ENCODE measurements at places on chromosomes 7 and 10.
A peak's percentile ranks its signal among the peaks of the same experiment; 100 is the strongest.

DNA sequence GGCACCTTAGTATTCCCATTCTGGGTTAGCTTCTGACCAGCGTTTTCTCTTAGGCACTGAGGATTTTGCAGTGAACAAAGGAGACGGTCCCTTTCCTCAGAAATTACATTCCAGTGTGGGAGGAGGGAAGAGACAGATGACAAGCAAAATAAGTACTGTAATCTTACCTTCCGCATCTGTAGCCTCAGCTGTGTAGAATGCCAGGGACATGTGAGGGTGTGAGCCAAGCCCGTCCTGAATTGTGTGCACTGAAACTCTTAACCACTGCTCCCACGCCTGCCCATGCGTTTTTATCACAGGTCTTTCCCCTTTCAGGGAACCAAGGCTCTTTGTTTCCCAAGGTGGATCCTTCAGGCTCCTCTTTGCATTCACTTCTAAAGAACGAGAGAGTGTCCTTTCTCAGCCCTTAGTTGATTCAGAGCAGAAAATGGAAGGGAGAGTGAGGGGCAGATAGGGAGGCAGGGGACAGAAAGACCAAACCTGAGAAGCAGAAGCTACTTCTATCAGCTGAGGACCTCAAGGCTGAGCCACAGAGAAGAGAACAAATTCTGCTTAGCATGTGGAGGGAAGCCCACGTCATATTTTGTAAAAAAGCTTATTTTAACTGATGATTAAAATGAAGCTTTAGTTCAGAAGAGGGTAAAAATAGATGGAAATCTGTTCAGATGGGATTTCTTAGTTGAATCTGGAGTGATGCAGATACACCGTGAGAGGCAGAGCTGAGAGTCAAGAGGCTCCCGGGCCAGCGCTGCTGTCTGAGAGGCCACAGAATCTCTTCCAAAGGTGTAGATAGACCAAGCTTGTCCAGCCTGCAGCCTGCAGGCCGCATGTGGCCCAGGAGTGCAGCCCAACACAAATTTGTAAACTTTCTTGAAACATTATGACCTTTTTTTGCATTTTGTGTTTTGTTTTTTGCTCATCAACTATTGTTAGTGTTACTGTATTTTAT lies 122.5 kb downstream of the CCNY start:
- no peak for DNase-seq

DNA sequence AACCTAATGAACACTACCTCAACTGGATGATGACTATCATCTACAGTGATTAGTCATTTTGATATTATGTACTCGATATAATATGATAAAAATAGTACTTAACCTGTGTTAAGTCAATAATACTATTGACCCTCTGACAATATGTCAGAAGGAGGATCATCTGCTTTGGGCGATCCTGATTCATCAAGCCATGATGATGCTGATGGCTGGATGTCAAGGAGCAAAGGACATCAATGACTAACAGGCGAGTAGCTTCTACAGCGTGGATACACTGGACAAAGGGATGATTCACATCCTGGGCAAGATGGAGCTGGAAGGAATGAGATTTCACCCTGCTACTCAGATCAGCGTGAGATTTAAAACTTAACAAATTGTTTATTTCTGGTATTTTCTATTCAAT lies 94.4 kb upstream of the SKAP2 start:
- peak; percentile 29 for DNase-seq

GRCh38 chr7:101602082-101602481 lies 27.0 kb downstream of the MYL10 start:
- no peak for DNase-seq

DNA sequence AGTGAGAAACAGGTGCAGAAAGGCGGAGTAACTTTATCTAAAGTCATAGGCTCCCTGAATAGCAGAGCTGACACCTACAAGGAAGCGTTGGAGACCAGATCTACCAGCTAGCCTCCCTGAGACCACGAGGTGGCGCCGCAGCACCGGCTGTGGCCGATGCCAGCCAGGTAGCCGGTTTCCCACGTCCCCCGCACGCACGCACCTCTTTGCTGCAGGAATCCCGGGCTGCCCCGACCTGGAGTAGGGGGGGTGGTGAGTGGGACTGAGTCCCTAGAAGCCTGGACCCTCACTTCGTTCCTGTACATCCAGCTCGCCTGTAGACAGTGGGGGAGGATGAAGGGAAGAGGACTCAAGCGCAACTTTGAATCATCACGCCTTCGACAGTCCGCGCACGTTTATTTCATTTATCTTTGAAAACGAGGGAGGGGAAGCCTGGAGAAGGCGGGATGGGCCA lies 3.7 kb downstream of the ELOVL3 start:
- no peak for DNase-seq

DNA sequence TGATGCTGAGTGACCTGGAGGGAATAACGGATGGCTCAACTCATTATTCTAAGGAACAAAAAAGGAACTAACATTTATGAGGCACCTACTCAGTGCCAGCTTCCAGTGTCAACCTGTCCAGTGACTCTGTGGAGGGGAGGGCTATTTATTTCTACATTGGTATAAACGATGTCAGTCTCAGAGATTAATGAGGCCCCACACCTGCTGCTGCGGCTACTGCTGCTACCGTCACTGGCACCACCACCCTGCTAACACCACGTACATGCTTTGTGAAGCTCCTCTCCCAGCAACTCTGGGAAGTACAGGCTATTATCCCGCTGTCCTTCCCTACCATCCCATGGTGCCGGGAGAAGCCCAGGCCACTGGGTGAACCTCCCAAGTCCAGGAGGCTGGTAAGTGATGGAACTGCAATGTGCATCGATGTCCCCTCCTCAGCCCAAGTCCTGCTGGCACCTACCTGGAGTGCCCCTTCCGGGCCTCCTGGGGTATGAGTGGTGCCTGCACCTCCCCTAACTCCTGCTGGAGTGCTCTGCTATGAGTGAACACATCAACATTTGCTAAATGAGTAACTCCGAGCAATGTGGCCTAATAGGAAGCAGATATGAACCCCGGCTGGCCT lies 101.5 kb downstream of the ARHGAP22 start:
- no peak for DNase-seq

DNA sequence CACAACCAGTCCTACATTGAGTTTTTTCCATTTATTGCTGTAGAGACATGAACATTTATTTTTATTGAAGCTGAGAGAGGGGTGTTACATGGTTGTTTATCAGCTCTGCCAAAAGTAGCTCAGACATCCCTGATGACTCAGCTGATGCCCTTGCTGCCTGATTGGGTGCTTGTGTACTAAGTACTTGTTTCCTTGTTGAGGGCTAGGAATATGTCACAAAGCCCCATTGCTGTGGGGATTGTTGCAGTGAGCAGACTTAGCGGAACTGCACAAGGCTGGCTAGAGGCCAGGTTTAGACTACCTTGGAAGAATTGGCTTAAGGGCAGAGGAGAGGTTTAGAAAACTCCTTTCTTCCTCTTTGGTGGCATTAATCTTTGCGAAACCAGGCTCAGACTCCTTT lies 110.6 kb downstream of the AUTS2 start:
- DNase-seq: no peak

GRCh38 chr7:39609113-39609934 lies 14.0 kb upstream of the RALA start:
- DNase-seq: no peak

GRCh38 chr10:122827302-122827701 lies 18.4 kb downstream of the CUZD1 start:
- no peak for DNase-seq

DNA sequence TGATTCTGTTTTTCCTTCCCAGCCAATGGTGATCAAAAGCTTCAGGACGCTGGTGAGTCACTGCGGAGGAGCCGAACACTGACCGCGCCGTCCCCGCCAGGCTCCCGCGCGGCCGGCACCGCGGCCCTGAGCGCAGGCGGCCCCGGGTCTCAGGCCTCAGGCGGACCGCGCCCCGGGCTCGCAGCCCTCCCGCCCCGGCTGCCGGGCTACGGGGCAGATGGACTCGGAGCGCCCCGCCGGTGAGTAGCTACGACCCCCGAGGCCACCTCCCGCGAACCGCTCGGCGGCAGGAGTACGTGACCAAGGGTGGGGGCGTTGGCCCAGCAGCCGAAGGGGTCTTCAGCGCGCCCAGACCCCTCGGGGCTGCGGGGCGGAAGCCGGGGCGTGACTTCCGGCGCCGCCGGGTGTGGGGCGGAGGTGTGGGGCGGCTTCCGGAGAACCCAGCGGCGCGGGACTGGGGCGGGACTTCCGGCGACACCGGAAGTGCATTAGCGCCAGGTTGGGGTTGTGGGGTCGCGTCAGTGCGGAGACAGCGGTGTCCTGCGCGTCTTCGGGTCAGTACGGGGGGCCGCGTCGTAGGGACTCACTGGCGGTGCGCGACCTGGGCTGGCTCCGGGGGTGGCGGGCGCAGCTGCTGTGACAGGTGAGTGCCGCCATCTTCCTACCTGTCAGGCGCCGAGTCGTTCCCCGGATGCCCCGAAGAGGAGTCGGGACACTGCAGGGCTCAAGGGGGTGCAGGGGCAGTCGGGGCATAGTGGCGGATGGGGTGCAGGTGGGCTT lies at the start of gene WDR37:
Gene WDR37 (plus strand): TSS at position 60 of the 780 bp plus-strand sequence. CDS start 15,771 bp downstream, outside the sequence.
- DNase-seq: peak; percentile 56

DNA sequence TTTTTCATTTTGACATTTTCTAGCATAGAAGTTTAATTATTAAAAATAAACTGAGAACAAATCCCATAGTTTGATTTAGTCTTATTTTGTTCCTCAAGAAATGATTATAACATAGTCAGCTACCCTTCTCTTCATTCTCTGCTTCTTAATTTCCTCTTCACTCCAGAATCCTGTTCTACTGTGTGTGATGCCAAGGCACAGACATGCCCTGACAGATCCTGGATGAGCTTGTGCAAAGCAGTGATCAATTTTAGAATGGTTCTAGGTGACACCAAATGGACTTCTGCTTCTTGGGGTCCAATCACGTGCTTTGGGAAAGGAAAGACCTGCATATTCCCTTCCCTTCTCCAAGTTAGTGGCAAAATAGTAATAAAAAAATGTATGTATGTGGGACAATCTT lies 665.6 kb downstream of the MAGI2 start:
- DNase-seq: no peak

- no peak for DNase-seq
Observed at GRCh38 chr10:119705434-119705831, 20.4 kb upstream of the INPP5F start.

DNA sequence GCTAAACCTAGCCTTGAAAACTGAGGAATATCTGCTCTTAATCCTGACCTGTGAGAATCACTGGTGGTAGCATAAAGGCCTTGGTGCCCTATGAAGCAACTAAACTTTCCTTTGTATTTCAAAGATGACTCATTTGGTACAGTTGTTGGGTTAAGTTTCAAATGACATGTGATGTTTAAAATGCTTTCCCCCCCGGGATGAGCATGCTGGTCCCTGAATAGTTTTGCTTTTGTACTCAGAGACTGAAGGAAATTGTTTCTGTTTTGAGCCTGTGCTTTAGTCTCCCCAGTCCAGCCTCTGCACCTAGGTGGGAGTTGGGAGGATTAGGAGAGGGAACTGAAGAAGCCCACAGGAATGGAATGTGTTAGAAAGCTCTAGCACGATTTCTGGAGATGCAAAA lies 258.9 kb upstream of the NPY start:
- peak; percentile 29 for DNase-seq

- DNase-seq: no peak
Observed at GRCh38 chr10:43117777-43118583, 20.3 kb upstream of the CSGALNACT2 start.

- DNase-seq: no peak
Observed at GRCh38 chr7:109246330-109247077, 676.8 kb downstream of the DNAJB9 start.

- no peak for DNase-seq
Observed at GRCh38 chr10:71294091-71294561, 24.9 kb upstream of the SLC29A3 start.

- DNase-seq: no peak
Observed at GRCh38 chr7:27167916-27168264, 2.6 kb upstream of the HOXA9 start.

DNA sequence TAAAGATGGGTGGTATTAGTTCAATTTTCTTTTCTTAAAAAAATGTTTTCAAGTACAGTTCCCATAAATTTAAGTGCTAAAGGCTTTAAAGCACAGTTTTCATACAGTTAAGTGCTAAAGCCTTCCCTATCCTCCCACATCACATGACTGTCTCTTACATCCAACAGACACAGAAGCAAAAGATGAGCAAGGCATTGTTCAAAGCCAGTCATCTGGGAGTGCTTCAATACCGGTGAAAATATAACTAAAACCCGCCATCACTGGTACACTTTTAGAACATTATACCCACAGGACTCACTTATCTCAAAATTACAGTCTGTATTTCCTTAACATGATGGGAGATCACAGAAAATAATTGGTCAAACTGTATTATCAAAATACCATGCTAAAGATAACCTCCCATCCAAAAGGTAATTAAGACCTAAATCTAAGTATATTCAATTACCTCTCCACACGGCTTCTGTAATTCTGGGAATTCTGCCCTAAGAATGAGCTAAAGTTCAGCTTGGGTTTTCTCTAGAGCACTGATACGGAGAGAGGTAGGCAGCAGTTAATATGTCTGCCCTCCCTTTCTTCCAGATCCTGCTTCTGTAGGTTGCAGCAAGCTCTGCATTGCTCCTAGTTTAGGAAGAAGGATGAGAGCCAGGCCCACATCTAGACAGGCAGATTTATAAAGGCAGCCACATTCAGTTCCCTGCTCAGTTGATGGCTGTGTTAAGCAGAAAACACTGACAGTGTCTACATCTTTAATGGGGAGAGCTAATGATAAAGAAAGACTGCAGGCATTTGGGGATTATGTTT lies 474.8 kb upstream of the PFKP start:
- DNase-seq: no peak

- DNase-seq: no peak
Observed at GRCh38 chr7:114939484-114940097, 17.7 kb downstream of the MDFIC start.

GRCh38 chr10:71476228-71477011 lies 79.7 kb downstream of the CDH23 start:
- DNase-seq: no peak

DNA sequence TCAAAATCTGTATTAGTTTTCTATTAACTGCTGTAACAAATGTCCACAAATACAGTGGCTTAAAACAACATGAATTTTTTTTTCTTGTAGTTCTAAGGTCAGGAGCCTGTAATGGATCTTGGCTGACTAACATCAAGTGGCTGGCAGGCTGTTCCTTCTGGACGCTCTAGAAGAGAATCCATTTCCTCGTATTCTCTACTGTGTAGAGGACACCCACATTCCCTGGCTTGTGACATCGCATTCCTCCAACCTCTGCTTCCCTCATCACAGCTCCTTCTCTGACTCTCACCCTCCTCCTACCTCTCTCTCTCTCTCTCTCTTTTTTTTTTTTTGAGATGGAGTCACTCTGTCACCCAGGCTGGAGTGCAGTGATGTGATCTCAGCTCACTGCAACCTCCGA lies 4.8 kb upstream of the CALHM1 start:
- no peak for DNase-seq

GRCh38 chr7:114048386-114049235 lies 129.8 kb upstream of the PPP1R3A start:
- no peak for DNase-seq

- no peak for DNase-seq
Observed at GRCh38 chr10:65570143-65571010, 1355.5 kb upstream of the LRRTM3 start.

DNA sequence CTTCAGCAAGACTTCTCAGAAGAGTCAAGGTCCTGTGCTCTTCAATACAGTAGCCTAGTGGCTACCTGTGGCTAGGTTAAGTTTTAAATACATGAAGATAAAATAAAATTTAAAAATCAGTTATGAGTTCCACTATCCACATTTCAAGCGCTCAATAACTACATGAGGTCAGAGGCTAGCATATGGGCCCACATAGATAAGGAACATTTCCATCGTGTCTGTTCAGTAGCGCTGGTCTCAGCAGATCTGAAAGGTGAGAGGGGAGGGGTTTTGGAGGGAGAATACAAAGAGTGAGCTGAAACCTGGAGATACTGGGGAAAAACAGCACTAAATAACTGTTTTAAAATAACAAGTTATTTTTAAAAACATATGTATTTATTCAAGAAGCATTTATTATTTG lies 219.0 kb downstream of the TRIL start:
- DNase-seq: no peak

GRCh38 chr7:2729893-2730716 lies 42.1 kb downstream of the AMZ1 start:
- no peak for DNase-seq

Data from AG04450 (cell line).